ENCODE measurements at places on chromosomes 5 and 9. TPM values are rescaled to one million over a fixed set of nuclear protein-coding genes. Genes with fewer than 3 reads are reported as not detected.
A peak's percentile ranks its signal among the peaks of the same experiment; 100 is the strongest.

IFNB1 gene
- 0.23 TPM for total RNA-seq

RPP25L gene
- 37.5 TPM for total RNA-seq

C5orf52 gene
- total RNA-seq: not detected

OR2Y1 gene
- not detected for total RNA-seq

DNA sequence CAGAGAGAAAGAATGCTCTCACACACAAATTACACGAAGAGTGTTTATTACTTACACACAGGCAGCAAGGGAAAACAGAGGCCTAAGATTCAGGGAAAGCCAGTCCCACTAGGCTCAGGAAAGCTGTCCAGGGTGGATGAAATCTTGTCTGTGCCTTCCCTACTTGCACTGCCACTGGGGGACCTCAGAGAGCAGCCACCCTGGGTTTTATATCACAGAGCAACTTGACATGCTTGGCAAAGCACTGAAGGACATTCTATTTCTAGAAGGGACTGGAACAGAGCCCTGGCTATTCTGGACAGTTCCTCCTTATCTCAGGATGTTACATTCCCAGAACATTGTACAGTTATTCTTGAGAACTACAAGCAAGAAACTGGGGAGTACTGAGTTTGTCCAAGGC lies 7.5 kb upstream of the PRSS3 start:
- DNase-seq: no peak

DNA sequence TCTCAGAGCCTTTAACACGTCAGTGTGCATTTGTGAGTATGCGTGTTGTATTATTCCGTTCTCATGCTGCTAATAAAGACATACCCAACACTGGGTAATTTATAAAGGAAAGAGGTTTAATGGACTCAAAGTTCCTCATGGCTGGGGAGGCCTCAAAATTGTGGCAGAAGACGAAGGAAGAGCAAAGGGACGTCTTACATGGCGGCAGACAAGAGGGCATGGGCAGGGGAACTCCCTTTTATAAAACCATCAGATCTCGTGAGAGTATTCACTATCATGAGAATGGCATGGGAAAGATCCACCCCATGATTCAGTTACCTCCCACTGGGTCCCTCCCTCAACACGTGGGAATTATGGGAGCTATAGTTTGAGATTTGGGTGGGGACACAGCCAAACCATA lies 285.0 kb downstream of the PBX3 start:
- DNase-seq: no peak

DNA sequence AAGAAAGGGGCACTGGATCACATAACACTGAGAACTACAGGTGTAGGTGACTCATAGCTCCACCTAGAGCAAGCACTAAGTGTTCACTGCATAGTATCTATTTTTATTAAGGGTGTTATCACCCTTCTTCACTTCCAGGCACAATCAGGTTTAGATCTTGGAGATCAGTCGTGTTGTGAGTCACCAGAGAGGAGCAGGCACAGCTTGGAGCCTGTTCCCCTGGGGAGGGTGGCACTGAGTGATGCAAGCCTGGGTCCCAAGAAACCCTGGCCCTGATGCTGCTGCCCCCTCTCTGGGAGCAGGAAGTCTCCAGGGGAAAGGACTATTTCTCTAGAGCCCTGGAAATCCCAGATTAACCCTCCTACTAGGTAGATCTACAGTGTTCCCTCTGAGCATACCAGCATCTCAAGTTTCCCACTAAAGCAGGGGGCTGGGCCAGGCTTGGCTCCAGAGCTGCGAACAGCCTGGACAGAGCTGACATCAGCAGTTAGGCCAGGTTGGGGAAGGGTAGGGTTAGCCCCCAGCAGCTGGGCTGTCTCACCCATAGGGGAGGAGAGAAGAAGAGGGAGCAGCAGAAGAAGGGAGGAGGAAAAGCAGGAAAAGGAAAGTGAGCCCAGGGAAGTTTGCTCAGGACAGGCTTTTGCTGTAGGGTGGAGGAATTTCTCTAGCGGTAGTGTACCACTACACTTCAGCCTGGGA lies 28.1 kb upstream of the SPINK4 start:
- no peak for DNase-seq

DNA sequence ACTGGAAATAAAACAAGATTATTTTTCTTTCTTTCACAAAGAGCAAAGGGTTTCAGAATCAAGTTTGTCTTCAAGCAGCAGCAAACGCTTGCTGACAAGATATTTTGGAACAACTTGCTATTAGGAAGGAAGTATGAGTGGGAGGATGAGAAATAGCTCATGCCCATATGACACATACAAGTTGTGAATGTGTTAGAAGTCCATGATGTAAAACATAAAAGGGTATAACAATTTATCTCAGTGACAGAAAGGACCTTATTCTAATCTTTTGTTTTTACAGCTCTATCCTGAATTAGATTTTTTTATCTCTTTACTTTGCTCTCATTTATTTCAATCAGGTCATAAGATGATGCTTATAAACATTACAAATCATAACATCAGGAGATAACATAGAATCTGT lies 516.6 kb upstream of the MEF2C start:
- DNase-seq: no peak

- no peak for DNase-seq
Measured at GRCh38 chr9:127949827-127950512, 12.3 kb upstream of the DPM2 start.

DNA sequence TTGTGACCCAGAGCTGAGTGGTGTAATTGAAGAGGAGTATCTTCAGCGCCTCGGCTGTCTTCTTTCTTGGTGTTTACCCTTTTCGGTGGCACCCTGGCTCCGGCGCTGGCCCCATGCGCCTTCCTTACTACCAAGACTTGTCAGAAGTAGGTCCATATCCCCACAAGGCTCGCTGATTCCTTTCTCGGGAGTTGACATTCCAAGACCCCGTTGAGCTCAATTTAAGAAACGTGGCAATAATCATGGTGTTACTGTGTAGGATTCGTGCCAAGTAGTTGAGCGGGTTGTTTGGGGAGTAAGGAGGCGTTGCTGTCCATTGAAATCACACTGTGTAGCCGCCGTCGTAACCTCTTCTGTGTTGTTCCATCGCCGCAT lies 795 bp downstream of the NDUFAF2 start:
- DNase-seq: peak; percentile 25

DNA sequence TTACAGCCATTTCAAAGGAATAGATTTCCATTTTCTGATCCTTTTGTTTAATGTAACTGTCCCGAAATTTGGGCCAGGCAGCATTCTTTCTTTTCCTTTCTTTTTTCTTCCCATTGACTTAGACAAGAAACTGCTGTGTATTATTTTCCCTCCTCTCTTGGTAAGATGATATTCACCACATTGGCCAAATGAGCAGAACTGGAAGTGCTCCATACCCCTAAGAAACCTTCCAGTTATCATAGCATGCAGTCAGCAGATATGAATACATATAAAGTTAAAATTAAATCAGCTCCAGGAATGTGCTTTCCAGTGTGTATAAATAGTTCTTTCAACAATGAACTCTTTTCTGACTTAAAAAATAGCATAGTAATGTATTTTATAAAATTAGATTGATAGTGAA lies 168.5 kb upstream of the GAS1 start:
- DNase-seq: no peak

DNA sequence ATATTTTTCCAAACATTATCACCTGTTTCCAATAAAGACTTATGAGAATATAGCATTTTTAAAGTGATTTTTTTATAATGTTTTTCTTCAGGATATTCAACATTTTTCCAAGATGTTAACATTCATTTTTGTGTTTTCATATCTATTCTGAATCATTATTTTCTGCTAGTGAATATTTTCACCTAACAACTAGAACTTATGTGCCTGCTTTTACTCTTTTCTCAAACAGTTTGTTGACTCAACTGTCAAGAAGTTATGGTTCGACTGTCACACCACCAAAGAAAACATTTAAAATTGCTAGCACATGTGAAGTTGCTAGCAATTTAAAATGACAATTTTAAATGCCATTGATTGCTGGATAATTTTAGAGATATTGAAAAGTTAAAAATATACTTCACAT lies 343.3 kb upstream of the CDH9 start:
- no peak for DNase-seq

DNA sequence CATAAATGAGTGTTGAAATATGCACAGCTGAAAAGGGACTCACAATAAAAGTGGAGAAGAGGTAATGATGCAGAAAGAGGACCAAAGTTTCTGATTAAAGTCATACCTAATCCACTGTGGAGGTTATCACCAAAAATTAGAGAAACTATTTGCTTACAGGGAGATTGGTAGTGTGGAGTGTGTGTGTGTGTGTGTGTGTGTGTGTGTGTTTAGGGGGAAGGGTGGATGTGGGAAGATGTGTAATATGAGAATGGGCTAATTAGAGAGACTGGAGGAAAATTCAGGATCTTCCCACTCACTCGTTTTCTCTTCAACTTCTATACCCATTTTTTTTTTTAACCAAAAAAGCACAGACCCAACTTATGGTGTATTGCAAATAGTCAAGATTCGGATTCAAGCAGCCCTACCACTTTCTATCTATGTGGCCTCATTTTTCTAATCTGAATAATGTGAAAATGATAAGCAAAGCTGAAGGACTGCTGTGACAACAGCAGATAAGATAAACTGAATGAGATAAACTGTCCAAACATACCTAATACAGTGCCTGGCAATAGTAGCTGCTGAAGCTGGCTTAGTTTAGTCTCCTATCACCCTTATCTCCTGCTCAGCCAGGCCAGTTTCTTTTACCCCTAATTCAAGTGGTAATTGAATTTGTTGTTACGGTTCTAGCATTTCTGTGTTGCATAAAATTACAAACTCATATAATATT lies 501.1 kb downstream of the KDM4C start:
- no peak for DNase-seq

DNA sequence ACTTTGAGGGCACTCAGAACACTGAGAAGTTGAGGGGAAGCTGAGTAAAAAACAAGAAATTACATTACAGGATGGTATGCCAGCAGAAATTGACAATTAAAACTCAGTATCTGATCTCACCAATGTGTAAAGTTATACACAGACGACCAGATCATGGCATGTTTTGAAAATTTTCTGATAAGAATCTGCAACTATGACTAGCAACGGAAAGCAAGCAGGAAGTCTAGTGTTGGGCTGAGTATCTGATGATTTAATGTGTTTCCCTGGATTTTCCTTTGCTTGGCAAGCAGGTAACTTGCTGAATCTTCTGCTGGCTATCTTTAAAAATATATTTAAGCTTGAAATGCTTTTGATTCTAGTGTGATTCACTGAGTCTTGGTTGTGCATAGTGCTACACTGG lies 5.2 kb upstream of the GCNT4 start:
- no peak for DNase-seq

- no peak for DNase-seq
Measured at GRCh38 chr5:57434227-57434640, 48.4 kb downstream of the ACTBL2 start.

- no peak for DNase-seq
Measured at GRCh38 chr5:73339051-73339575, 109.5 kb downstream of the FOXD1 start.

Measured in activated T-helper 1 cell treated with anti-CD3 and anti-CD28 coated beads, Interleukin-12 subunit alpha, Interleukin-12 subunit beta, Interleukin-2, Interleukin-4 antibody, amounts not matched to agents 30 ng/mL and 10 ng/mL and 1 ng/mL, durations not matched to agents 14 hours and 24 hours and 36 hours (primary cell).